ENCODE measurements at places on chromosomes 5 and 9. TPM values are rescaled to one million over a fixed set of nuclear protein-coding genes. Genes with fewer than 3 reads are reported as not detected.

MIER3 gene
- polyA plus RNA-seq = 37.5 TPM

ZNF354C gene
- polyA plus RNA-seq = 16.8 TPM

OBP2B gene
- polyA plus RNA-seq = not detected

CDC20B gene
- 0.87 TPM for polyA plus RNA-seq

C5orf52 gene
- not detected for polyA plus RNA-seq

GHR gene
- polyA plus RNA-seq = 24.0 TPM

IFNK gene
- not detected for polyA plus RNA-seq

GMCL2 gene
- 0.07 TPM for polyA plus RNA-seq

CCNO gene
- polyA plus RNA-seq = 3.4 TPM

DOCK8 gene
- polyA plus RNA-seq = 10.8 TPM

MORN5 gene
- polyA plus RNA-seq = 3.4 TPM

DAB2 gene
- 171 TPM for polyA plus RNA-seq

TMC1 gene
- 0.71 TPM for polyA plus RNA-seq

SLC45A2 gene
- polyA plus RNA-seq = 0.26 TPM

TRIP13 gene
- polyA plus RNA-seq = 16.3 TPM

PCDHGC4 gene
- 2.9 TPM for polyA plus RNA-seq

FAM221B gene
- polyA plus RNA-seq = 0.11 TPM

NPR3 gene
- polyA plus RNA-seq = 19.7 TPM

PLK2 gene
- 198 TPM for polyA plus RNA-seq

NDOR1 gene
- 8.2 TPM for polyA plus RNA-seq

LRRC70 gene
- 7.0 TPM for polyA plus RNA-seq

FAM81B gene
- polyA plus RNA-seq = 7.4 TPM

SNCAIP gene
- polyA plus RNA-seq = 25.8 TPM

GABRA1 gene
- polyA plus RNA-seq = 0.10 TPM

CDH9 gene
- polyA plus RNA-seq = 13.5 TPM

CAVIN4 gene
- 3.0 TPM for polyA plus RNA-seq

LECT2 gene
- 2.1 TPM for polyA plus RNA-seq

SH3RF2 gene
- polyA plus RNA-seq = 4.8 TPM

PDCD1LG2 gene
- polyA plus RNA-seq = 0.10 TPM

IL33 gene
- 8.9 TPM for polyA plus RNA-seq

SAXO1 gene
- 0.17 TPM for polyA plus RNA-seq

N4BP3 gene
- polyA plus RNA-seq = 3.9 TPM

LCN15 gene
- polyA plus RNA-seq = not detected

SLC6A3 gene
- polyA plus RNA-seq = 0.72 TPM

CDHR2 gene
- 23.1 TPM for polyA plus RNA-seq

PLEKHG4B gene
- polyA plus RNA-seq = 9.4 TPM

CCDC171 gene
- polyA plus RNA-seq = 6.1 TPM

PPP3R2 gene
- polyA plus RNA-seq = not detected

LCN10 gene
- 1.2 TPM for polyA plus RNA-seq

STK32A gene
- polyA plus RNA-seq = 13.4 TPM

GPRIN1 gene
- 1.8 TPM for polyA plus RNA-seq

STPG3 gene
- 1.1 TPM for polyA plus RNA-seq

CTXN3 gene
- not detected for polyA plus RNA-seq

PPIC gene
- polyA plus RNA-seq = 43.8 TPM

ECM2 gene
- polyA plus RNA-seq = 16.1 TPM

RMI1 gene
- 22.4 TPM for polyA plus RNA-seq

WNK2 gene
- 14.5 TPM for polyA plus RNA-seq

PCDHB14 gene
- 8.5 TPM for polyA plus RNA-seq

ADCY2 gene
- polyA plus RNA-seq = 4.4 TPM

SPINK7 gene
- polyA plus RNA-seq = 0.12 TPM

PRLR gene
- polyA plus RNA-seq = 31.5 TPM

ARID3C gene
- polyA plus RNA-seq = not detected

UGT3A1 gene
- polyA plus RNA-seq = 102 TPM

PTBP3 gene
- 84.3 TPM for polyA plus RNA-seq

PCDHGC5 gene
- polyA plus RNA-seq = 0.29 TPM

CCL27 gene
- 0.50 TPM for polyA plus RNA-seq

All from right renal cortex interstitium (tissue), 3 donors.